Testis (tissue), 5 donors: ENCODE measurements at places on chromosomes 3 and 15. TPM values are rescaled to one million over a fixed set of nuclear protein-coding genes. Genes with fewer than 3 reads are reported as not detected.

GRCh38 chr15:47717036-47717612 lies at the start of gene SEMA6D:
Gene SEMA6D (plus strand): TSS chr15:47717505. CDS start chr15:47759799, 42,294 bp downstream.
- no peaks in the 10 kb centered on the region for H3K36me3 ChIP-seq
- peak; percentile 75 for DNase-seq
- no peaks in the 10 kb centered on the region for H3K27me3 ChIP-seq
- H3K4me3 ChIP-seq, result peak within 1 kb of the TSS; percentile 58
- H3K27ac ChIP-seq, result peak within 1 kb of the TSS; percentile 80
- no peaks in the 10 kb centered on the region for H3K4me1 ChIP-seq

- no peak overlapping the region for H3K4me3 ChIP-seq
- H3K27ac ChIP-seq, result no peak overlapping the region
- H3K4me1 ChIP-seq, result no peaks in the 10 kb centered on the region
- no peak for DNase-seq
- H3K36me3 ChIP-seq, result no peaks in the 10 kb centered on the region
These were observed 44.6 kb upstream of the LMCD1 start for GRCh38 chr3:8457039-8457438.

DNA sequence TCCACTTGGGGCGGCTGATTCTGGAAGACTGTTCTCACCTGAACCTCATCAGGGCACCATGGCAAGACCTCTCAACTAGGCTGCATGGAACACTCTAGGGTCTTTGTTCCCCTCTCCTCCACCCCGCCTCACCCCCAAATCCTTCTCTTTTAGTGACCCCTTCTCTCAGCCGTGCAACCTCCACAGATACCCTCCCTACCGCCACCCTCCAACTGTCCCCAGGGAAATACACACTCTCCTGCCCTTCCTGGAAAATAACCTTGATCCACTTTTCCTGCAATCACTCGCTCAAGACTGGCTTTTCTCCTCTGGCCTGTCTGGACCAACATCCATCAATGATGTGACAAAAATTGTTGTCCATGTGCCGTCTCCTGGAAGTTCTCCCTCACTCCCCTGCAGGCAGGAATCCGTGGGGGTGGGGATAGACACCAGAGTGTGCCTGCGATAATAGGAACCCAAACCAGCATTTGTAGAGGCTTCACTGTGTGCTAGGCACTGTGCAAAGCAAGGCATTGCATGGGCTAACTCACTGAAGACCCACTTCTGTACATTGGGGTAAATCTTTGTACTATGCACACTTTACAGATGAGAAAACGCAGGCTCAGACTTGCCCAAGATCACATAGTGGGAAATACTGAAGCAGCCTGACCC lies 160.1 kb upstream of the UBE2E1 start:
- no peak for DNase-seq
- no peak overlapping the region for H3K4me3 ChIP-seq

GRCh38 chr15:82647835-82648256 lies 683 bp upstream of the CPEB1 start:
- peak overlapping the region; percentile 67 for H3K4me3 ChIP-seq
- peak overlapping the region; percentile 79 for H3K27ac ChIP-seq
- no peaks in the 10 kb centered on the region for H3K4me1 ChIP-seq
- H3K27me3 ChIP-seq, result no peaks in the 10 kb centered on the region
- DNase-seq, result peak; percentile 65
- no peaks in the 10 kb centered on the region for H3K36me3 ChIP-seq

GRCh38 chr3:65732051-65732935 lies 306.4 kb downstream of the MAGI1 start:
- DNase-seq, result peak; percentile 19
- H3K4me1 ChIP-seq, result no peaks in the 10 kb centered on the region
- H3K4me3 ChIP-seq, result no peak overlapping the region

GRCh38 chr3:130935761-130936492 lies 42.0 kb downstream of the ATP2C1 start:
- H3K4me3 ChIP-seq, result no peak overlapping the region
- DNase-seq, result no peak
- no peaks in the 10 kb centered on the region for H3K4me1 ChIP-seq

DNA sequence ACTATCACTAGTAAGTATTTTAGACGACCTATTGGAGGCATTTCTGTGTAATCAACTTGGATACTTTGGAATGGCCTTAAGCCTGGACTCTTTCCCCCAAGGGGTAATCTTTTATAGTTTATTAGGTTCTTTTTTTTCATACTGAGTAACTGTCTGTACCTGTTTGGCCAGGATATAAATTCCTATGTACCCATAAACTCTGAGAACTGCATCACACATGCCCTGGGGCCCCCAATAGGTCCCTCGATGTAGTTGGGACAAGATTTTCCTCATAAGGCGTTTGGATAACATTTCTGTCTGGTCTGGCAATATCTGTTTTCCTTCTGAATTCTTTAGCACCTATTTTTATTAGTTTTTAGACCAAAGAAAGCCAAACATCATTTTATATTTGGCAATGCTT lies 86.4 kb upstream of the WNT7A start:
- no peaks in the 10 kb centered on the region for H3K27me3 ChIP-seq
- DNase-seq, result no peak
- H3K4me3 ChIP-seq, result no peak overlapping the region
- no peaks in the 10 kb centered on the region for H3K36me3 ChIP-seq
- H3K4me1 ChIP-seq, result no peaks in the 10 kb centered on the region

DNA sequence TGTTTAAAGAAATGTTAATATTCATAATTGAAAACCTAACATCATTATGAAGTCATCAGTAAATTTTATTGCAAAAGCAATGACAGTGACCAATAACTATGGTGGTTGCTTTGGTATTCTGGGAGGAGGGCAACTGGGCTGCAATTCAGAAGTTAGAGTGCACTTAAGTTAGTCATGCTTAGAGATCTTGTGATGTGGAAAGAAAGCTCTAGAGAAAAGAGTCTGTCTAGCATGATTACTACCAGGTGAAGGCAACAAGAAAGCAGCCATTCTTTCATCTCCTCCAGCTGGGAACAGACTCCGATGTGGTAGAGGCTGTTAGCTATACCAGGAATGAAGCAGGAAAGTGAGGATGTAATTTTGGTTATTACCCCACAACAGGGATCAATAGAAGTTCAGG lies 625.6 kb downstream of the SI start:
- H3K4me3 ChIP-seq, result no peak overlapping the region
- H3K27me3 ChIP-seq, result no peaks in the 10 kb centered on the region
- no peak overlapping the region for H3K27ac ChIP-seq
- H3K36me3 ChIP-seq, result no peaks in the 10 kb centered on the region

- H3K27ac ChIP-seq, result no peak overlapping the region
- H3K4me1 ChIP-seq, result no peaks in the 10 kb centered on the region
- H3K4me3 ChIP-seq, result no peak overlapping the region
- no peak for DNase-seq
- no peaks in the 10 kb centered on the region for H3K27me3 ChIP-seq
- no peaks in the 10 kb centered on the region for H3K36me3 ChIP-seq
These were observed 65.0 kb downstream of the FRMD4B start for GRCh38 chr3:69320871-69321271.

- no peak for DNase-seq
- H3K27me3 ChIP-seq, result no peaks in the 10 kb centered on the region
- no peak overlapping the region for H3K4me3 ChIP-seq
- H3K36me3 ChIP-seq, result no peaks in the 10 kb centered on the region
These were observed 6.6 kb downstream of the GPX1 start for GRCh38 chr3:49351521-49352011.

DNA sequence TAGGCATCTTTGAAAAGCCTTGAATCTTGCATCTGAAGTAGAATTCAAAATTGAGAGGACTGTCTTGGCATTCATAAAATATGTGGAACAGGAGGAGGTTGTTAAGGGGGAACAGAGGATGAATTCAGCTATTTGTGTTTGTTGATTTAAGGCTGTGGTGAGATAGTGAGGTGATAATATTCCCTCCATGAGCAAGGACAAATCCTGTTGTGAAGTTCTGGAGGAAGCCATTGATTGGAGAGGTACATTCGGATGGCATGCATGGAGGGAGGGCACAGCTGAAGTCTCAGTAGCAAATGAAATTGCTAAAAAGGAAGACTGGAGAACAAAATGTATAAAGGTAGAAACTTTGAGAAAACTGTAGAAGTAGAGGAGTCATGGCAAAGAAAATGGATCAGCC lies 443.8 kb downstream of the NLGN1 start:
- no peak for DNase-seq
- H3K36me3 ChIP-seq, result no peaks in the 10 kb centered on the region
- H3K4me1 ChIP-seq, result no peaks in the 10 kb centered on the region
- no peaks in the 10 kb centered on the region for H3K27me3 ChIP-seq
- no peak overlapping the region for H3K27ac ChIP-seq

- H3K4me3 ChIP-seq, result peak overlapping the region; percentile 89
- H3K36me3 ChIP-seq, result no peaks in the 10 kb centered on the region
- H3K27me3 ChIP-seq, result no peaks in the 10 kb centered on the region
- H3K4me1 ChIP-seq, result peaks cover 60% of the 10 kb centered on the region
These were observed 390 bp upstream of the TLE3 start for GRCh38 chr15:70098153-70098460.

GRCh38 chr15:70775160-70775559 lies 11.8 kb upstream of the UACA start:
- no peaks in the 10 kb centered on the region for H3K36me3 ChIP-seq
- no peak for DNase-seq
- H3K4me3 ChIP-seq, result no peak overlapping the region
- H3K4me1 ChIP-seq, result no peaks in the 10 kb centered on the region
- no peaks in the 10 kb centered on the region for H3K27me3 ChIP-seq
- H3K27ac ChIP-seq, result no peak overlapping the region

- no peaks in the 10 kb centered on the region for H3K27me3 ChIP-seq
- no peak overlapping the region for H3K4me3 ChIP-seq
- H3K4me1 ChIP-seq, result peaks cover 23% of the 10 kb centered on the region
- no peaks in the 10 kb centered on the region for H3K36me3 ChIP-seq
These were observed 25.7 kb downstream of the TGFBR2 start for GRCh38 chr3:30632065-30632464.

DNA sequence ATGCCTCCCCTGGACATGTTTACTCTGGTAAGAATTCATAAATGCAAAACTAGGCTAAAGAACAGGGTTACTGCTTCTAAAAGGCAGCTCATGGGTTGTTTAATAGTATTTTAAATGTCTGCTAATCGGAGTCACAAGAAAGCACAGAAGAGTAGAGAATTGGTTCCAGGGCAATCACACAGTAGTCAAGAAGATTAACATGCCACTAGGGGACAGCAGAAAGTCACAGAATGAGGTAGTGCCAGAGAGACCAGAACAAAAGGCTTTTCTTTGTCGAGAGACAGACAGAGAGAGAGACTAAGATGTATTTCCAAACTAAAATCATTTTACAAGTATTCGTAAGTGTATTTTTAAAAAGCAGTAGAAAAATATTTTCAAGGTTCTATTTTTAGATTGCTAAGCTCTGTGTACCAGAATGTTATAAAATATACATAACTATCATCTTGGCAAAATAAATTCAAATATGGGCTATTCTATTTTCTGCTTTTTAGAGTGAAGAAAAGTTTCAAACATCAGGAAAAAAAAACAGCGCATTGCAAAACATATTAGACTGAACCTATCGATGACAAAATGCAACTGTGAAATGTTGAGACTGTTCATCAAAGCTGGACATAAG lies 78.3 kb upstream of the CDIN1 start:
- no peaks in the 10 kb centered on the region for H3K36me3 ChIP-seq
- no peak overlapping the region for H3K27ac ChIP-seq
- H3K4me1 ChIP-seq, result no peaks in the 10 kb centered on the region
- peak; percentile 22 for DNase-seq
- no peak overlapping the region for H3K4me3 ChIP-seq

DNA sequence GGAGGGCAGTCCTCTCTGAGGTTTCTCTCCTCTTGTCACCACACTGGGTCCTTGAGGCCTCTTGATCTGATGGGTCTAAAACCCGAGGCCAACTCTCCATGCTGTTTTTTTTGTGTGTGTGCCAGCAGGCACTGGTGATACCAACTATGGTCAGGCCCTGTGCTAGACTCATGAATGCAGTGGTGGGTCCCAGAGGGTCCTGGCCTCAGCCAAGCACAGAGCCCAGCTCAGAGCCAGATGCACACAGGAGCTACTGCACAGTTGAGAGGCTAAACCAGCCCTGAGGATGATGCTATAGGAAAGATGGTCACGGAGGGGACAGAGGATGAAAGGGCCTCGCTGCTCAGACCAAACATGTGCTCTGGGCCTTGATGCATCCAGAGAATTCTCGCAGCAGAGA lies 33.5 kb downstream of the RAB6B start:
- H3K27me3 ChIP-seq, result no peaks in the 10 kb centered on the region
- DNase-seq, result no peak
- H3K27ac ChIP-seq, result no peak overlapping the region
- no peak overlapping the region for H3K4me3 ChIP-seq
- no peaks in the 10 kb centered on the region for H3K36me3 ChIP-seq

- no peaks in the 10 kb centered on the region for H3K36me3 ChIP-seq
- no peak overlapping the region for H3K4me3 ChIP-seq
- H3K4me1 ChIP-seq, result no peaks in the 10 kb centered on the region
- no peak for DNase-seq
These were observed 53.3 kb downstream of the SLC7A14 start for GRCh38 chr3:170532573-170532972.

- H3K4me1 ChIP-seq, result peaks cover 37% of the 10 kb centered on the region
- no peak overlapping the region for H3K27ac ChIP-seq
- peak; percentile 60 for DNase-seq
- H3K4me3 ChIP-seq, result no peak overlapping the region
- no peaks in the 10 kb centered on the region for H3K27me3 ChIP-seq
These were observed 10.1 kb downstream of the SEMA3F start for GRCh38 chr3:50164984-50165909.

DNA sequence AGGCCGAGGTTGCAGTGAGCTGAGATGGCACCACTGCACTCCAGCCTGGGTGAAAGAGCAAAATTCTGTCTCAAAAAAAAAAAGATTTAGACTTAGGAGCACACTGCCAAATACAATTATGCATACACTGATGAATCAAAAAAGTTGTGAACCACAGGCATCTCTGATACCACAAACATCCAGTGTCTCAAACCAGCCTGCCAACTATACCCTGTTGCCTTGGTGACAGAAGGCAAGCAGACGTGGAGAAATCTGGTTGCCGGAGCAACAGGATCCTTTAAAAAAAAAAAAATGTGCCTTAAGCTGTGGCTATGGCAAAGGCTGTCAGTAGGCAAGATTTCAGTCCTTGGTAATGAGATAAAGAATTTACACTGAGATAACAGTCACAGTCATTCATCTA lies 202.3 kb downstream of the NEK10 start:
- no peak overlapping the region for H3K27ac ChIP-seq
- no peaks in the 10 kb centered on the region for H3K27me3 ChIP-seq
- no peak for DNase-seq
- H3K4me3 ChIP-seq, result no peak overlapping the region
- no peaks in the 10 kb centered on the region for H3K4me1 ChIP-seq

- DNase-seq, result no peak
- no peak overlapping the region for H3K4me3 ChIP-seq
- H3K36me3 ChIP-seq, result no peaks in the 10 kb centered on the region
- no peak overlapping the region for H3K27ac ChIP-seq
- no peaks in the 10 kb centered on the region for H3K4me1 ChIP-seq
These were observed 704.2 kb downstream of the OTOL1 start for GRCh38 chr3:162200836-162201235.

The TNIK gene
- total RNA-seq, result 83.5 TPM

The SLC2A2 gene
- not detected for total RNA-seq

The TTC21A gene
- 74.3 TPM for total RNA-seq

The ACTC1 gene
- total RNA-seq, result 0.93 TPM

The INO80 gene
- 44.2 TPM for total RNA-seq

The PROS1 gene
- total RNA-seq, result 14.3 TPM

The SLC9C1 gene
- 9.8 TPM for total RNA-seq

The SCN5A gene
- total RNA-seq, result 0.63 TPM

The FLNB gene
- total RNA-seq, result 166 TPM
